ENCODE measurements at places on chromosomes 11 and 22.

DNA sequence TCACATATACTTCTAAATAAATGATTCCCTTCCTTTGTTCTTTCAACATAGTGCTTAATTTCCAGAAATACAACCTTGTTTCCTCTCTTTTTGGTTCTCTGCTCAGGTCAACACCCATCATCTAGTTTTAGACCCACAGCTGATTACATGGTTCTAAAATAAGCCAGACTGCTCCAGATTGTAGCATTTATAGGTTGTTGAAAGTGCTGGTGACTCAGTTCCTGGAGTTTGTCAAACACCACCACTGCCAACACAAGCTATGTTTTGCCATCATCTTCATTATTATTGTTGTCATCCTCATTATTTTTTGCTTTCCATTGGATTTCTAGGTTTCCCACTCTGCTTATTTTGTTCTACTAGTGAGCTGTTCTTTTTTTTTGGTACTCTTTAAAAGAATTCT, 22.3 kb upstream of the MMP20 start:
- no peak for DNase-seq

GRCh38 chr11:86147004-86147403, 78.1 kb upstream of the PICALM start:
- DNase-seq, result no peak

GRCh38 chr11:130144861-130145281, 14.7 kb upstream of the ST14 start:
- no peak for DNase-seq

DNA sequence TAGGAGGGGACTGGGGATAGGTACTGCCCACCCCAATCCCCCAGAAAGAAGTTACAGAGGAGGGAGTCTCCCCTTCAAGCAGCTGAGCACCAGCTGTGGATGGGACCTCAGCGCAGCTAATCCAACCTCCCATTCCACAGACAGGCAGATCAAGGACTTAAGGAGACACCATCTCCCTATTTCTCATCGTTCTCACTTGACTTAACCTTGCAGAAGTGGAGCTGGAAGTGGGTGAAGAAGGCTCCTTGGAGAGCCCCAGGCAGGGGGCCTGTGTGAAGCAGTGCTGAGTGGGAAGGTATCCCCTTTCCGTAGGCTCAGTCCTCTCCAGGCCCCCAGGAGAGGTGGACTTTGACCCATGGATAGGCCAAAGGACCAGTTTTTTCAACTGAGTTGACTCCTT, 27.3 kb downstream of the USP35 start:
- no peak for DNase-seq

GRCh38 chr11:75801362-75802020, 13.5 kb upstream of the UVRAG start:
- no peak for DNase-seq

- no peak for DNase-seq
Measured at GRCh38 chr11:118045191-118045590, 31.7 kb upstream of the TMPRSS4 start.

GRCh38 chr22:40213478-40213877, 35.8 kb downstream of the TNRC6B start:
- DNase-seq, result no peak

- peak; percentile 68 for DNase-seq
Measured at GRCh38 chr22:46013460-46014416, 36.8 kb upstream of the WNT7B start.

DNA sequence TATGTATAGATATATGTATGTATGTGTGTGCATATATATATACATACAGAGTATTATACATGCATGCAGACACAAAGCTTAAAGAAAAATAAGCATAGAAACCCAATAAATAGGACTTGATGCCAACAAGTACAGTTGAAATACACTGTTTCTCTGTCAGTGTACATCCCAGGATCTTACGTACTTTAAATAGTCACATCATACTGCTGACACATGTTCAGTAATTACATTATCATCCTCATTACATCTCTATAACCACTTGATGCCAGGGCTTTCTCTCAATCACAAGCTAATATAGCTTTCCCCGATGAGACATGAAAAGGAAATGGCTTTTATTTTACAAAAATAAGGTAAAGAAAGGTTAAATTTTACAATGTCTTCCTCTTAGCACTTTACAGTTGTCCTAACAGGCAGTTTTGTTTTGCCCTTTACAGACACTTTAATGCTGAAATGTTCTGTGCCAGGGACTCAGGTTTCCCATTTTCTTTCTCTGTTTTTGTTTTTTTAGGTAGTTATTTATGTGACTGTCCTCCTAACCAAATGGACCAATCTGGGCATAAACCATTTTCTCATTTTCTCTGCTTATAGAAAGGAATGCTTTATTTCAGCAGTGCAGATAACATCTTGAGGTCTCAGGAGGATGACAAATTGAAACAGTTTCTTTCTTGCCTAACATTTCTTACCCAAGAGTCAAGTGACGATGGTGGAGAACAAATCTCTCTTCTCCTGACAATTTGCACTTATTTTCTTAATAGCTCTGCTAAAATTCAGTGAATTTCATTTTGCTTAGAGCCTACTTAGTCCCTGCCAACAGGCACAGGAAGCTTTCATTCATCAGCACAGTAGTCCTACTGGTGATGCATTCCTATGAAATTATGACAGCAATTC, 350.2 kb downstream of the TTC28 start:
- DNase-seq, result no peak

GRCh38 chr22:40022536-40023240, 27.9 kb downstream of the FAM83F start:
- no peak for DNase-seq

DNA sequence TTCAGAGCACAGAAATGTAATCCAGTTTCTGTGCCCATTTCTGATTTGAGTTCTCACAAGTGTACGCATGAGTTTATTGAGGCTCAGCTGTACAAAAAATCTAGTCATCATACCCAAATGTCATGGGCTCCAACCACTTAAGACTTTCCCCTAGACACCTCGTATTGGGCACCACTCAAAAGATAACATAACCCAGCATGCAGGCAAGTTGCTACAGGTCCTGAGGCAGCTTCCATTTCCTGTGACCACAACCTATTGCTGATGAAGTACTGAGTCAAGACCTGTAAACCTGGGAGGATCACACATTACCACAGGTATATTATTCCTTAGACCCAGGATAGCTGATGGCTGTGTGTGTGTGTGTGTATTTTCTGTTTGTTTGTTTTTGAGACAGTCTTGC, 95.2 kb downstream of the MRTFA start:
- no peak for DNase-seq

DNA sequence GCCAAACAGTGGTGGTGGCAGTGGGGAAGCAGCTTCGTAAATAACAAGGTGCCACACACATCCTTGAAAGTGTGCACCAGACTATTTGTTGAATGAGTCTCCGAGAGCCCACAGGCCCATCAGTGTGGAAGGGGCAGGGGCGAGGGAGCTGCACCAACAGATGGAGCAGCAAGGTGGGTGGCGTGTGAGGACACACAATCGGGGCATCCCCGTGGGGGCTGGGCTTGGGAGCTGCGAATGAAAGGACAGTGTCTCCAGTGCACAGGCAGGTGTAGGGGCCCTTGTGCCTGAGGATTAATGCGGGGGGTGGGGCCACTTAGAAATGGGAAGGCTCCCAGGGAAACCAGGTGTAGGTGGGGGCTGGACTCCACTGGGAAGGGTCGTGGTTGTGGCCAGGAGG, 2.8 kb downstream of the NRXN2 start:
- DNase-seq, result no peak
